Daoy (cell line): ENCODE measurements at places on chromosomes 13 and 19. TPM values are rescaled to one million over a fixed set of nuclear protein-coding genes. Genes with fewer than 3 reads are reported as not detected.

GRCh38 chr13:98495627-98496478 is 81.1 kb downstream of the STK24 start:
- DNase-seq: no peak

Gene C1QTNF9B
- total RNA-seq: not detected in 2 replicates

DNA sequence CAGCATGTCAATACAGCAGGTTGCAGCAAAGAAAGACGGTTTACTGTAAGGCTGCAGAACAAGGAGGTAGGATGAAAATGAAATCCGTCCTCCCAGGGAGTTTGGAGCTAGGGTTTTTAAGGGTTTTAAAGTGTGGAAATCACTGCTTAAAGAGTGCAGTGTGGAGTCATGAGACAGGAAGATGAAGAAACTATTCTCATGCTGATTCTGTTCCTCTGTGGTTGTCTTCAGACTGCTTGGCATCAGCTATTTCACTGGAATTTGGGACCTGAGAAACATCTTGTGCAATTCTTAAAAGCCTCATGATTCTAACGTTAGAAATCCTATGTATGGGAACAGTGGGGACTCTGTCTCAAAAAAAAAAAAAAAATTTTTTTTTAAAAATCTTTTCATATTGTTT is 11.4 kb downstream of the ZNF331 start:
- no peak for DNase-seq

DNA sequence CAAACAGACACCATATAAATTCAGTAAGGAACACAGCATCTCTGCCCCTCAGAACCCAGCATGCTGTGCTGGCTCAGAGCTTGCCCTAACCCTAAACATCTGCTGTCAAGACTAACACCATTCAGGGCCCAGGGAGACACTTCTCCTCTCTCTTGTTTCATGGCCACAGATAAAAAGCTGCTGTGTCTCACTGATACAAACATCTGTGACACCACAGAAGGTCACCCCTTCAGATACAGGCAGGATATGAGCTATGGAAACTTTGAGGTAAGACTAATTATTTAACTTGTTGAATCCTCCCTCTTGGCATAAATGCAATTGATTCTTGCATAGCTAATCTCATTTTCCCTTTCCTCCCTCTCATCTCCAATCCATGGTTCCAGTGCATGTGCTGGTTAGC is 61.6 kb upstream of the GPR12 start:
- DNase-seq: no peak

- peak; percentile 50 for DNase-seq
These were observed 333.4 kb downstream of the ITGBL1 start for GRCh38 chr13:101785858-101786257.

DNA sequence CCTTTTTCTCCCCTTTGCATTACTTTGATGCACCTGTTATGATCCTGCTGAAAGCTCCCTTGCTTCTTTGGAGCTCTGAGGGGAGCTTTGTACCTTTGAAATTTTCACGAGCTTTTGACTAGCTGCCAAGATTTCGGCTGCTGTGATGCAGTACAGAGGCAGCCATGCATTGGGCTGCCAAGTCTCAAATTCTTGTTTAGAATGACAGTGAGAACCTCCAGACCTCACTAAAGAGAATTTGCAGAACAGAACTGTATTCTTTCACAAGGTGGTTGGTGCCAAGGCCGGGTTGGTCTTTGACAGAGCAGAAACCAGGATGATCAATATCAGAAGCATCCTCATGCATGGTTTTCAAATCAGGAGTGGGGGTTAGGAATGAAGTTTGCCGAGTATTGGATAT is 414.8 kb downstream of the GPC5 start:
- DNase-seq: no peak

- DNase-seq: no peak
These were observed 7.6 kb upstream of the NALCN start for GRCh38 chr13:101423872-101424271.

Gene VSTM1
- not detected in 2 replicates for total RNA-seq

GRCh38 chr19:30387311-30388115 is 15.3 kb downstream of the ZNF536 start:
- no peak for DNase-seq

DNA sequence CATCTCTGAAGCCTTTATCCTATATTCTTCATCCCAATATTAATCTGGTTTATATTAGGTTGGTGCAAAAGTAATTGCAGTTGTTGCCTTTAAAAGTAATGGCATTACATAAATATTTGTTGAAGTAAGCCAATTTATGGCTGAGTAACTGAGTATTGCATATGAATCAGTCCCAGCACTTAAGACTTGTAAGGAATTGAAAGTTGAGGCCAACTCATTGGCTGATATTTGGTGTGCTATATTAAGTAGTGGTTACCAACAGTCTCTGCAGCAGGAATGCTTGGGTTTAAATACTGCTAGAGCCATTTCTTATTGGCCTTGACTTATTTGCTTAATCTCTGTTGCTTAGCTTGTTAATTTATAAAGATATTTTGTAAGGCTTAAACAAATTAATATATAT is 460.7 kb downstream of the GPC6 start:
- no peak for DNase-seq

- peak; percentile 76 for DNase-seq
These were observed 781 bp downstream of the QPCTL start for GRCh38 chr19:45693106-45693788.

Gene PIAS4
- 25.7 and 31.5 TPM in 2 replicates for total RNA-seq

Gene PSG2
- total RNA-seq: not detected in 2 replicates

DNA sequence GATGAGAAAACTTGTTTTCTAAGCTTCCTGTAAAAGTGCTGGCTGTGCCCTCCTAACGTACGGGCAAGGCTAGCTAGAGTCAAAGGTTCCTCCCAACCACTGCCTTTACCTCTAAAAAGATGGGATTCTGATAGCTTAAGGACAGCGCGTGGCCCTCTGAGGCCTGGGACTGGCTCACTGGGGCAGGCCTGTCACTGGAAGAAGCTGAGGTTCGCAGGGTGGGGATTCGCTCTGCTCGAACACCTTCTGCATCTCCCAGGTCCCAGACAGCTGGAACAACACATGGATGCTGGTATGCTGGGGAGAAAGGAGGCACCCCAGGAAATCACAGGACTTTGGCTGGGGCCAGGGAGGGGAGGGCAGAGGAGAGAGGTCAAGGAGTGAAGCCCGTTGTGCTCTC is 53.1 kb downstream of the CRYL1 start:
- no peak for DNase-seq

Gene SERPINE3
- not detected in 2 replicates for total RNA-seq

Gene MAP1S
- total RNA-seq: 11.4 TPM in 2 replicates

GRCh38 chr19:44824761-44825160 is 15.9 kb downstream of the BCAM start:
- DNase-seq: no peak
